Activated CD4-positive, alpha-beta memory T cell treated with anti-CD3 and anti-CD28 coated beads for 36 hours (primary cell): ENCODE measurements at places on chromosomes 2 and 18. TPM values are rescaled to one million over a fixed set of nuclear protein-coding genes. Genes with fewer than 3 reads are reported as not detected.

LYG2 gene
- total RNA-seq: not detected

RAD51AP2 gene
- not detected for total RNA-seq

GRCh38 chr2:55952415-55952814 is 28.8 kb upstream of the EFEMP1 start:
- no peak overlapping the region for H3K27ac ChIP-seq
- H3K4me3 ChIP-seq: no peak overlapping the region
- no peak for DNase-seq
- H3K4me1 ChIP-seq: no peaks in the 10 kb centered on the region

DNA sequence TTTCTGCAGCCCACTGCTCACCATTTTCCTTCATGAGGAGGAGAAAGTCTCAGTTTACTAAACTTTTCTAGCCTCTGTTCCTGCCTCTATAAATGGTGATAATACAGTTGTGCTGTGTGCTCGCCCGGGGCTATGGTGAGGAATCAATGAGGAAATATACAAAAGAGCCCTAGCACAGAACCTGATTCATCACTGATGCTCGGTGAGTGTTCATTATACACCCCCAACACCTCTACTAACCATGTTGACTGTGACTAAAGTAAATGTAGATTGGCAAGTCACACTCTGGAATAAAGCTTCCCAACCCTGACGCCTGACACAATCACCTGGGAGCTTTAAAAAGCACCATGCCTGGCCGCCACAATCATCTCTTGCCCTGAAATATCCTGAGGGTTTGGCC is 118.8 kb upstream of the CYP1B1 start:
- H3K27ac ChIP-seq: no peak overlapping the region
- H3K4me3 ChIP-seq: no peak overlapping the region
- DNase-seq: no peak
- no peaks in the 10 kb centered on the region for H3K36me3 ChIP-seq
- no peaks in the 10 kb centered on the region for H3K4me1 ChIP-seq

DNA sequence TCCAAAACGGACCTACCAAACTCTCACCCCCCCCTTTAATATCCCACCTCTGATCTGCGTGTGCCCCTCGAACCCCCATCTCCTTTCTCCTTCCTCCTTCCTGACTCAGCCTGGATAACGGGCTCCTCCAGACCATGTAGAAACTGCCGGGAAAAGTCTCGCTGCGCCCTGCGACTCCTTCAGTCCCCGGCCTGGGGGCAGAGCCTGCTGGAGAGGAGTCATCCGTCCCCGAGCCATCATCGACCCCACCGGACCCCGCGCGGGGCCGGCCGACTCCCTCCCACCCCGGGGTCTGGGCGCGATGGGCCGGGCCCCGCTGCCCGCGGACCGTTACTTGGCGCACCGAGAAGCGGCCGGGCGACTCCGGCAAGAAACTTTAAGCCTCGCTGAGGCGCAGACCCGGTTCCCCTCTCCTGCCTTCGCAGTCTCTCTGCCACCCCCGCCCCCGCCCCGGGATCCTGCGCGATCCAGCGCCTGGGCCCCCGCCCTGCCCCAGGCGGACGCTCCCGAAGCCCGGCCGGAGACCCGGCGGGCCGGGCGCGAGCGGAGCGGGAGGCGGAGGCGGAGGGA is 3.4 kb downstream of the ZEB2 start:
- DNase-seq: peak; percentile 40
- H3K4me3 ChIP-seq: peak overlapping the region; percentile 67
- peaks cover 48% of the 10 kb centered on the region for H3K27me3 ChIP-seq
- H3K36me3 ChIP-seq: peaks cover 5% of the 10 kb centered on the region

GRCh38 chr2:155502766-155503165 is 804.3 kb downstream of the KCNJ3 start:
- no peak overlapping the region for H3K4me3 ChIP-seq
- no peak overlapping the region for H3K27ac ChIP-seq
- H3K27me3 ChIP-seq: no peaks in the 10 kb centered on the region
- H3K4me1 ChIP-seq: no peaks in the 10 kb centered on the region
- no peaks in the 10 kb centered on the region for H3K36me3 ChIP-seq

DNA sequence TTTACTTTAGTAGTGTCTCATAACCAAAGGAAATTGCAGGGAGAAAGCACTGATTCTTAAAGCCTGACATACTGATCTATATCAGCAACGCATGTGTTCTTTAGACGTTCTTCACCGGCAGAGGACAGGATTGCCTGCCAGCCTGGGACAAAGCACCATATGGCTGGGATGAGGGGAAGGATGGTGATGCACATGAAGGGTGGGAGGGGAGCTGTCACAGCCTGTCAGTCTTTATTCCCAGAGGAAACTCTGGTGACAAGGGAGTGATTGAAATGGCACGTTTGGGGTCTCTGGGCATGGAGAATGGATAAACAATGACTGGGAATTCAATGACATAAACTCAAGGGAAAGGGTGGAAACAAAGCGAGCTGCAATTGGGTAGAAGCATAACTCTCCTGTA is 808.1 kb downstream of the DCC start:
- no peaks in the 10 kb centered on the region for H3K27me3 ChIP-seq
- no peaks in the 10 kb centered on the region for H3K4me1 ChIP-seq
- H3K36me3 ChIP-seq: no peaks in the 10 kb centered on the region
- no peak for DNase-seq

GRCh38 chr2:18412980-18413675 is 147.3 kb downstream of the RDH14 start:
- peaks cover 8% of the 10 kb centered on the region for H3K27me3 ChIP-seq
- DNase-seq: no peak
- no peaks in the 10 kb centered on the region for H3K36me3 ChIP-seq
- no peak overlapping the region for H3K4me3 ChIP-seq
- no peak overlapping the region for H3K27ac ChIP-seq

DNA sequence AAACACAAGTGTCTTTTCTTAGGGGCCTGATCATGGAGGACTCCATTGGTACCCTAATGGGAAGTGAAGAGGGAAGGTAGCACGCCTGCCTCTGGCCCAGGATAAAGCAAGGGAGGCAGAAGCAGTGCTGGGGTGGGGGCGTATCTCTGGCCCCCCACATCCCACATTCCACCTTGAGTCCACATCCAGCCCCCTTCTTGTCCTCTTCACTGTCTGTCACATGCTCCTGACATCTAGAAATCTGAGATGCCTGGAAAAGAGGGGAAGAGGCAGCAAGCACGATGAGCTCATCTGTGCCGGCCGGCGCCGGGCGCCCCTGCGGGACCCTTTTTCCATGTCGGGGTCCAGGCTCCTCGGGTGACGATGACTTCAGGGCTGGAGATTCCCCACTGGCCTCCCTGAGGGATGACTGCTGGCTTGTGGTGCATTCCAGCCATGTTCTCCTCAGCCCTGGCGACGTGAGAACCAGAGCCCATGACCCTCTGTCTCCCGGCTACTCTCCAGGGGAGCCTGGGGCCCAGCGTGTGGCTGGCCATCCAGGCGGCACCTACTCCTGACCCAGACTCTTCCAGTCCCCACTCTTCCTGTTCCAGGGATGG is 277.5 kb downstream of the DYSF start:
- DNase-seq: no peak
- H3K36me3 ChIP-seq: no peaks in the 10 kb centered on the region
- no peaks in the 10 kb centered on the region for H3K4me1 ChIP-seq
- no peak overlapping the region for H3K27ac ChIP-seq
- H3K4me3 ChIP-seq: no peak overlapping the region
- H3K27me3 ChIP-seq: peaks cover 3% of the 10 kb centered on the region

GRCh38 chr2:67135208-67135607 is 261.9 kb upstream of the ETAA1 start:
- no peak overlapping the region for H3K27ac ChIP-seq
- H3K4me1 ChIP-seq: no peaks in the 10 kb centered on the region
- no peak for DNase-seq
- H3K4me3 ChIP-seq: no peak overlapping the region
- H3K27me3 ChIP-seq: no peaks in the 10 kb centered on the region

- peaks cover 11% of the 10 kb centered on the region for H3K36me3 ChIP-seq
- no peak overlapping the region for H3K4me3 ChIP-seq
- H3K27ac ChIP-seq: no peak overlapping the region
- no peak for DNase-seq
Measured at GRCh38 chr2:32118055-32118454, 47.6 kb upstream of the SLC30A6 start.

C18orf63 gene
- total RNA-seq: not detected

DNA sequence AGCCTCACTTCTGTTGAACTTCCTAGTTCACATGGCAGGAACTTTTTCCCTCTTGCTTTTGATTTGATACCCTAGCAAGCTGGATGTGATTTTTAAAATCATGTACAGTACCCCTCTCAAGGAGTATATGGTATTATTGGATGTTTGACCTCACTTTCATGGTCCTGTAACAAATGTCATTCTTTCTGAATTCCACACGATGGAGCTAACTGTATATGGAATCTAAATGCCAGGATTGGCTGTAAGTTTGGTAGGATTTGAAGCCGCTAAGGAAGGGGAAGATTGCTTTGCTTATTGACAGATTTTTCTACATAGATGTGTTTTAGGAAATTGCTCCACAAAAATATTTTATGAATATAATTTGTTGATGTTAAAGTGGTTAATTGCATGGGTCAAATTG is 18.3 kb downstream of the MAIP1 start:
- no peak for DNase-seq
- H3K27ac ChIP-seq: no peak overlapping the region
- H3K27me3 ChIP-seq: no peaks in the 10 kb centered on the region
- H3K4me3 ChIP-seq: no peak overlapping the region

- no peaks in the 10 kb centered on the region for H3K4me1 ChIP-seq
- H3K36me3 ChIP-seq: no peaks in the 10 kb centered on the region
- H3K27me3 ChIP-seq: no peaks in the 10 kb centered on the region
- H3K4me3 ChIP-seq: no peak overlapping the region
- DNase-seq: no peak
Measured at GRCh38 chr18:41537666-41538065, 417.4 kb upstream of the PIK3C3 start.

FSHR gene
- not detected for total RNA-seq

HOXD1 gene
- not detected for total RNA-seq

- H3K36me3 ChIP-seq: no peaks in the 10 kb centered on the region
- no peaks in the 10 kb centered on the region for H3K4me1 ChIP-seq
- no peaks in the 10 kb centered on the region for H3K27me3 ChIP-seq
- H3K27ac ChIP-seq: no peak overlapping the region
- no peak overlapping the region for H3K4me3 ChIP-seq
- DNase-seq: no peak
Measured at GRCh38 chr2:26901326-26902183, 53.6 kb downstream of the DPYSL5 start.

- DNase-seq: peak; percentile 58
- peak within 1 kb of the TSS; percentile 25 for H3K27ac ChIP-seq
- peak within 1 kb of the TSS; percentile 78 for H3K4me3 ChIP-seq
- H3K4me1 ChIP-seq: peaks cover 26% of the 10 kb centered on the region
- no peaks in the 10 kb centered on the region for H3K36me3 ChIP-seq
- peaks cover 36% of the 10 kb centered on the region for H3K27me3 ChIP-seq
Measured at GRCh38 chr2:179264368-179265081, at the start of gene SESTD1. Gene SESTD1, minus strand, starts transcription at chr2:179264832. Its CDS starts 72,991 bp downstream, at chr2:179191841.

GRCh38 chr18:21134895-21135294 is 23.3 kb upstream of the ROCK1 start:
- no peaks in the 10 kb centered on the region for H3K4me1 ChIP-seq
- peak; percentile 27 for DNase-seq
- H3K4me3 ChIP-seq: no peak overlapping the region
- no peak overlapping the region for H3K27ac ChIP-seq
- no peaks in the 10 kb centered on the region for H3K36me3 ChIP-seq
- H3K27me3 ChIP-seq: no peaks in the 10 kb centered on the region

ACSL3 gene
- 57.2 TPM for total RNA-seq

GRCh38 chr2:85287721-85288120 is 40.1 kb downstream of the TGOLN2 start:
- H3K4me1 ChIP-seq: peaks cover 16% of the 10 kb centered on the region
- H3K27me3 ChIP-seq: no peaks in the 10 kb centered on the region
- H3K36me3 ChIP-seq: no peaks in the 10 kb centered on the region
- H3K4me3 ChIP-seq: no peak overlapping the region
